ENCODE measurements at places on chromosomes 1 and 21. TPM values are rescaled to one million over a fixed set of nuclear protein-coding genes. Genes with fewer than 3 reads are reported as not detected.

The IVL gene
- total RNA-seq, result not detected

The OR2L3 gene
- total RNA-seq, result not detected

DNA sequence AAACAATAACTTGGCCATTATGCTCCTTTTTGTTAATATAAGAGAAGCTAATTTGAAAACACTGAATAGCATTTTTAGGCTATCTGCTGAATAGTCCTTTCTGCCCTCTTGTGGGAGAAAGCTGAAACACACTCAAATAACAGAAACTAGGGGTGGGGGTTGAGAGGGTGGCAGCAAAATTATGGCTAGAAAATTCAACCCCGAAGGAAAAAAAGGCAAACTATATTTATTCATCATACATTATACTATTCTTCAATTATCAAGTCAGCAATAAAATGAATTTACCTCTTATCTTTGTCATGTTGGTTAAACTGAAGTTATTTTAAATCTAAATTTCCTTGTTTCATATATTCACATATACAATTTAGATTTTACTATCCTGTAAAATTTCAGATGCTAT is 255.9 kb downstream of the FAF1 start:
- no peaks in the 10 kb centered on the region for H3K36me3 ChIP-seq
- H3K27ac ChIP-seq, result no peak overlapping the region
- no peak for DNase-seq
- H3K27me3 ChIP-seq, result no peaks in the 10 kb centered on the region
- H3K4me3 ChIP-seq, result no peak overlapping the region

DNA sequence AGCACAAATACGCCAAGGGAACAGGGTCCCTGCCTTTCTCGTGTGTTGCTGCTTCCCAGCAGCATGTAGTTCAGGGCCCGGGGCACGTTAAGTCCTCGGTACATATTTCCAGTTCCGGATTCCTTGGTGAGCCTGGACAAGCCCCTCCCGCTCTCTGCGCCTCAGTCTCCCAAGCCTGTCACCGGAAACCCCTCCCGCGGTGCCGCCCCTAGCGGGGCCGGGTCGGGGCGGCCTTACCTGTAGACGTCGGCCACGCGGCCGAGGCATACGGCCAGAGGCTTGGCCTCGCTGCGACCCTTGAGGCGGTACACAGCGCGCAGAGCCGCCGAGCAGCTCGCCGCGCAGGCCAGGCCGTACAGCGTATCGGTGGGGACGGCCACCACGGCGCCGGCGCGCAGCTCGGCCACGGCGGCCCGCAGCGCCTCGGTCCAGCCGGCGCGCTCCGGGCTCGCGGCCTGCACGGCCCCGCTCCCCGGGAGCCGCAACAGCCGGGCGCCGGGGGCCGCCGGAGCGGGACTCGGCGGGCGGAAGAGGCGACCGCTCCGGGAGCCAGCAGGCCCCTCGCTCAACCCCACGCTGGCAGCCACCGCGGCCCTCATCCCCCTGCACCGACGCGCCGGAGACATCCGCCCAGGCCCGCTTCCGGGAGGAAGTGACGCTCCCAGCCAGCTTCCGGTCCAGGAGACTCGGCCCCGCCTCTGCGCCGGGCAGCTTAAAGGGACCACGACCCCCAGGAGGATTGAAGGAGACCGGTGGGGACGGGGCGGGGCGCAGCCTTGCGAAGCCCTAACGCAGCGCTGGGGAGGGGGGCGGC is at the start of the genes C1orf122 and YRDC:
Gene C1orf122, plus strand, starts transcription at position 236 of the 814 bp plus-strand sequence. CDS start 615 bp downstream, outside the sequence.
Gene YRDC, minus strand, starts transcription at position 654 of the 814 bp plus-strand sequence. Its CDS starts 28 bp downstream, at position 626.
- H3K27me3 ChIP-seq, result no peaks in the 10 kb centered on the region
- H3K4me1 ChIP-seq, result peaks cover 32% of the 10 kb centered on the region
- peak within 1 kb of the TSS; percentile 94 for H3K4me3 ChIP-seq

DNA sequence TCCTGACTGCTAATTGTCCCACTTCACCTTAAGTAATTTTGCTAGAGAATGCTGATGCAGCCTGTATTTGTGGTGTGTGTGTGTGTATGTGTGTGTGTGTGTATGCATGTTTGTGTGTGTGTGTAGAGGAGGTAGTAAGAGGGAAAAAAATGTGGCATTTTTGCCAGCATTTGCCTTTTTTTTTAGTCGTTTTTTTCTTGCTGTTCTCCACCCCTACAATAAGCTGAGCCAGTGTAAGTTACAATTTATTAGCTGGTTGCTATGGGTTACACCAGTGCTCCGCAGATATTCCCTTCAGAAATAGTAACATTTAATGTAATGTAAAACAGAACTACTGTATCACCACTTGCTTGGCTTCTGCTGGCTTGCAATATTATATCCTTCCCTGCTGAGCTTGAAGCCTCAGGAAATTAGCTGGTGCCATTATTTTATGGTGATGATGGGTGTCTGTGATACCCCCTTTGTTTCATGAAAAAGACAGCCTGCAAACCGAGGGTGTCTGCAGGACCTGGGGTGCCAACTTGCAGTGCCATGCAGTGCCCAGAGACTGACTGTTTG is 23.4 kb upstream of the IGSF3 start:
- no peak for DNase-seq
- no peak overlapping the region for H3K27ac ChIP-seq
- H3K4me3 ChIP-seq, result no peak overlapping the region
- no peaks in the 10 kb centered on the region for H3K27me3 ChIP-seq
- H3K36me3 ChIP-seq, result no peaks in the 10 kb centered on the region

DNA sequence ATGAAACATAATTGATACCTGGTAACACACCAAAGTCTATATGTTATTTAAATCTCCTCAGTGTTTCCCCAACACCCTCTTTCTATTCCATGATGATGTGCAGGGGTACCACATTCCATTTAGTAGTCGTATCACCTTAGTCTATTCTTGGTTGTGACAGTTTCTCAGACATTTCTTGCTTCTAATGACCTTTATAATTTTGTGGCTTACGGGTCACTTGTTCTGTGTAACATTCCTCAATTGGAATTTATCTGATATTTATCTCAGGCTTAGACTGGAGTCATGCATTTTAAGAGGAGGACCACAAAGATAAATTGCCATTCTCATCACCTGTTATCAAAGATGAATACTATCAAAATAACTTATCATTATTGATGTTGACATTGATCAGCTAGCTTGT is 679.6 kb downstream of the USP25 start:
- no peak overlapping the region for H3K27ac ChIP-seq
- H3K4me1 ChIP-seq, result no peaks in the 10 kb centered on the region
- no peak overlapping the region for H3K4me3 ChIP-seq
- H3K36me3 ChIP-seq, result no peaks in the 10 kb centered on the region
- DNase-seq, result no peak
- no peaks in the 10 kb centered on the region for H3K27me3 ChIP-seq

DNA sequence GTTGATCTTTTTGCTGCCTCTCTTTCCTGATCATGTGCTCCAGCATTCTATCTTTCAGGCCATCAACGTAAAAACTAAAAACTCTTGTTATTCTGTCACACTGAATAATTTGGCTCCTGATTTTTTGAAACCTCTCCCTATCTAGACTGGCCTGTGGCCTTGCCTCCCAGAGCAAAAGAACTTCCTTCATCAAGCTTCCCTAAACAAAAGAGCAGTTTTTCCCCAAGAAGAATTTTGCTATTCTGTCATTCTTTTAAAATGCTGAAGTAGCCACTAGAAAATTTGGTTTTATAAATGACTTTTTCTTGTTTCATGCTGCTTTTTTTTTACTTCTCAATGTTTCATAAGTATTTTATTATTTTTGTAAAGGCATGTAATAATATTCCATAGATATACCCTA is 37.1 kb upstream of the CR2 start:
- no peaks in the 10 kb centered on the region for H3K27me3 ChIP-seq
- no peaks in the 10 kb centered on the region for H3K4me1 ChIP-seq
- no peaks in the 10 kb centered on the region for H3K36me3 ChIP-seq
- DNase-seq, result no peak
- no peak overlapping the region for H3K27ac ChIP-seq

GRCh38 chr1:119631433-119632102 is 16.5 kb downstream of the ZNF697 start:
- peaks cover 61% of the 10 kb centered on the region for H3K4me1 ChIP-seq
- no peaks in the 10 kb centered on the region for H3K36me3 ChIP-seq
- peak overlapping the region; percentile 74 for H3K27ac ChIP-seq
- H3K27me3 ChIP-seq, result no peaks in the 10 kb centered on the region

- no peaks in the 10 kb centered on the region for H3K27me3 ChIP-seq
- no peaks in the 10 kb centered on the region for H3K4me1 ChIP-seq
- DNase-seq, result no peak
- no peaks in the 10 kb centered on the region for H3K36me3 ChIP-seq
Observed at GRCh38 chr21:38840456-38841300, 34.9 kb downstream of the ETS2 start.

DNA sequence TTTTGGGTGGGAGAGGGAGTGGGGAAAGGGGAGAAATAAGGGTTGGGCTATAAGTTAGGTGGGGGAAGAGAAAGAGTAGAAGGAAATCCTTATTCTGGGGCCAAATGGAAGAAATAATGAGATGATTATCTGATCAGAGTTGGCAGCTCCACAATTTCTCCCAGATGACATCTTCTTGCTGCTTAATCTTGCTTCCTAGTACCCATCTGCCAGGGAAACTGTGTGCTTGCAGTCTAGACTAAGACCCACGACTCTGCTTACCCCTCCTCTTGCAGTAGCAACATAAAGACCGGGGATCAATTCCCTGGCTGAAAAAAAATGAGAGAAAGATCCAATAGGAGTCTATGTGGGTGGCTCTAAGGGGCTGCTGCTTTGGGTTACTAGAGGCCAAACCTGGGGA is 95.6 kb downstream of the PAPPA2 start:
- H3K4me3 ChIP-seq, result no peak overlapping the region
- DNase-seq, result no peak
- H3K36me3 ChIP-seq, result no peaks in the 10 kb centered on the region
- no peak overlapping the region for H3K27ac ChIP-seq
- peaks cover 7% of the 10 kb centered on the region for H3K27me3 ChIP-seq
- H3K4me1 ChIP-seq, result no peaks in the 10 kb centered on the region

- H3K4me1 ChIP-seq, result no peaks in the 10 kb centered on the region
- DNase-seq, result no peak
- no peaks in the 10 kb centered on the region for H3K36me3 ChIP-seq
- no peak overlapping the region for H3K27ac ChIP-seq
- H3K4me3 ChIP-seq, result no peak overlapping the region
Observed at GRCh38 chr1:186875896-186876835, 47.4 kb downstream of the PLA2G4A start.

DNA sequence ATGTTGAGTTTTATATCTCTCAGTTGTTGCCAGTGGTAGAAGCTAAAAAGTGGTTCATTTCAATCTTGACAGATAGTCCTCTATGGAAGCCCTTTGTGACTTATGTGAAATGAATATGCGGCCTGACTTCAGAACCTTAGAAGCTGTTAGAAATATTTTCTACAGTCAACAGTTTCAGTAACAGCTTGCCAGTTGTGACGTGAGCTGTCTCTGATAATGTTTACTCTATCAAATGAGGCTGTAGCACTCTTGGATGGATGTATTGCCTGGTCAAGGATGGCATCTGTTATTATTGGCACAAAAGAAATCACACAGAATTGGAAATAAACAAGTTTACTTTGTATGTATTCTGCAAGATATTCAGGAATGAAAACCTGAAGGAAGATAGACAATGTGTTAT is 31.9 kb downstream of the SNX7 start:
- no peak overlapping the region for H3K4me3 ChIP-seq
- H3K27ac ChIP-seq, result no peak overlapping the region
- H3K27me3 ChIP-seq, result no peaks in the 10 kb centered on the region
- DNase-seq, result no peak

GRCh38 chr1:160018900-160019299 is 12.9 kb downstream of the PIGM start:
- no peak overlapping the region for H3K4me3 ChIP-seq
- no peak overlapping the region for H3K27ac ChIP-seq
- DNase-seq, result no peak
- H3K36me3 ChIP-seq, result no peaks in the 10 kb centered on the region
- no peaks in the 10 kb centered on the region for H3K4me1 ChIP-seq
- H3K27me3 ChIP-seq, result no peaks in the 10 kb centered on the region

DNA sequence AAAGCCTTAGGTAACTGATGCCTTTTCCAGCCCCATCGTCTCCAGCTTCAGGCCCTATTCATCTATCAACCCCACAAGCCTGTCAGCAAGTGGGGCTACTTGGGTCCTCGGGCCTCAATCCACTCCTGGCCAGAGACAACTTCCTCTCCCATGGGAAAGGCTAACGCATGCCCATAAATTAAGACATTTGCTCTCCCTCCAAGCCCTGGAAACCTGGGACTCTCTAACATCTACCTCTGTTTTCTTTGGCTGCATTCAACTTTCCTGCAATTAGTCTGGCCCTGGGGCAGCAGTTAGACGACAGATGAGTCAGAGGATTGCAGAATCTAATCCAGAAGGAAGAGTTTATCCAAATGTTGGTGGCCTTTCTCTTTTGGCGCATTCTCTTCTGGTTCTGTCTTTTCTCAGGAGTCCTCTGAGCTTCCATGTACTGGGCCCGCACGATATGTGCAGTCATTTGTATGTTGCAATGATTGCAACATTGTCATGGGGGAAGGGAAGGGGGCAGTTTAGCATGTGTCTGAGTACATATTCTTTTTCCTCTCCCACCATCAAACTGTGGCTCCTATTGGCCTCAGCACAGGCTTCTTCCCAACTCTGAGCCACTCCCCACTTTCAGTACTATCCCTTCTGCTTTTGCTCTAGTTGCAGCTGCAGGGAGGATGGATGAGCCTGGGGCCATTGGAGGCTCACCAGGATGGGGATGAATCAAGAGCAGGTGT is 54.4 kb downstream of the NAV1 start:
- H3K4me3 ChIP-seq, result no peak overlapping the region
- DNase-seq, result peak; percentile 27
- H3K27me3 ChIP-seq, result no peaks in the 10 kb centered on the region
- H3K36me3 ChIP-seq, result no peaks in the 10 kb centered on the region

GRCh38 chr1:83718338-83718737 is 280.6 kb downstream of the TTLL7 start:
- no peak overlapping the region for H3K27ac ChIP-seq
- H3K4me3 ChIP-seq, result no peak overlapping the region
- DNase-seq, result no peak
- no peaks in the 10 kb centered on the region for H3K36me3 ChIP-seq
- no peaks in the 10 kb centered on the region for H3K27me3 ChIP-seq

DNA sequence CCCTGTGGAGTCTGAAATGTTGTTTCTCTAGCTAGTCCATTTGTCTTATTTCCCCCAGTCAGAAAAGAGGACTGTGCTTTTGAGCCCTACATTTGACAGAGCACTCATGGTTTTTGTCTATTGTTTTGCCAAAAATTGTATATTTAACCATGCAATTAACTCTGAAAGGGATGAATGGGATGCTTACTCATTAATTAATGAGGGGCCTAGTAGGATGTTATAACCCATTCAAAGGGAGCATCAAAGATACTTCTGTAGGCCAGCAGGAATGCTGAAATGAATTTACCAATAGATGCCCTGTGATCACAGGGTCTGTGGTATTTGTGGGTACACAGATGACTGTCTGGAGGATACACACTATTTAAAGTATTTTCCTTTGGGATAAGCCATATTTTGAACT is 147.7 kb downstream of the FCRL5 start:
- H3K27me3 ChIP-seq, result no peaks in the 10 kb centered on the region
- H3K36me3 ChIP-seq, result no peaks in the 10 kb centered on the region
- H3K4me3 ChIP-seq, result no peak overlapping the region
- H3K27ac ChIP-seq, result no peak overlapping the region

DNA sequence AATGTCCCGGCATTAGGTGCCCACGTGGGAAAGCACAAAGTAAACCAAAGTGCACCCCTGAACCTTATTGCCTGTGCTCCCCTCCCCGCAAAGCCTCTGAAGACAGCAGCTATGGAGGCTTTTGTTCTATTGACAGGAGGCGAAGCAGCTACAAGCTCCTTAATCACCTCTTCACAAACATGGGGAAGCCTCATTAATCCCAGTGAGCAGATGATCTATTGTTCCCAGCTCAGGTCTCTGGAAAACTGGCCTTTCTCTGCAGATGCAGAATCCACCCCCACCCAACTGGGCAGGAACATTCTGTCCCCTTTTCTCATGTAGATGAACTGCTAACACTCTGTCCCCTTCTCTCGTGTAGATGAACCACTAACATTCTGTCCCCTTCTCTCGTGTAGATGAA is 190.5 kb upstream of the CSF3R start:
- H3K36me3 ChIP-seq, result no peaks in the 10 kb centered on the region
- H3K27ac ChIP-seq, result no peak overlapping the region
- H3K27me3 ChIP-seq, result peaks cover 44% of the 10 kb centered on the region
- H3K4me1 ChIP-seq, result no peaks in the 10 kb centered on the region
- DNase-seq, result no peak
- no peak overlapping the region for H3K4me3 ChIP-seq
